ENCODE measurements at places on chromosomes 7 and 10.

GRCh38 chr7:90903841-90904240 is 307.7 kb downstream of the CDK14 start:
- H3K27ac ChIP-seq = no peak overlapping the region
- no peaks in the 10 kb centered on the region for H3K4me1 ChIP-seq
- no peaks in the 10 kb centered on the region for H3K36me3 ChIP-seq

DNA sequence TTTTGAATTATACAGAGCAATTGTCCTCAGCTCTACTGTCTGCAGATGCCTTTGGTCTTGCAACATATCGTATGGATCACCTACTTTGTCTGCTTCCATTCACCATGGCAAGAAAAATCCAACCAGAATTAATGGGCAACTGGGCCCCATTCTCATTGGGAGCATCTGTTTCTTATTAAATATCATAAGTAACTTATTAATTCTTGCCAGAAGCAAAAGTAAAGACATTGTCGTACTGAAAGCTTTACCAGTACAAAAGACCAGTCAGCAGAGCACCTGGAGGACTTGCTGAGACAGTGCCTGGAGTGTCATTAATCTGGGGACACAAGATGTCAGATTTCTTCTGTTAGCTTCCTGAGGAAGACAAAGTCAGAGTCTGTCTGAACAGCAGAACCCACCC is 404.5 kb downstream of the INHBA start:
- no peaks in the 10 kb centered on the region for H3K27me3 ChIP-seq
- H3K36me3 ChIP-seq = no peaks in the 10 kb centered on the region
- H3K27ac ChIP-seq = no peak overlapping the region
- no peaks in the 10 kb centered on the region for H3K4me1 ChIP-seq

- DNase-seq = no peak
- no peak overlapping the region for H3K4me3 ChIP-seq
- no peaks in the 10 kb centered on the region for H3K36me3 ChIP-seq
- no peak overlapping the region for H3K27ac ChIP-seq
- H3K4me1 ChIP-seq = no peaks in the 10 kb centered on the region
Observed at GRCh38 chr7:293681-294439, 3.9 kb downstream of the FOXL3 start.

GRCh38 chr10:105356626-105357025 is 715.5 kb downstream of the SORCS3 start:
- no peak overlapping the region for H3K27ac ChIP-seq
- no peaks in the 10 kb centered on the region for H3K27me3 ChIP-seq
- H3K4me1 ChIP-seq = no peaks in the 10 kb centered on the region
- H3K4me3 ChIP-seq = no peak overlapping the region

DNA sequence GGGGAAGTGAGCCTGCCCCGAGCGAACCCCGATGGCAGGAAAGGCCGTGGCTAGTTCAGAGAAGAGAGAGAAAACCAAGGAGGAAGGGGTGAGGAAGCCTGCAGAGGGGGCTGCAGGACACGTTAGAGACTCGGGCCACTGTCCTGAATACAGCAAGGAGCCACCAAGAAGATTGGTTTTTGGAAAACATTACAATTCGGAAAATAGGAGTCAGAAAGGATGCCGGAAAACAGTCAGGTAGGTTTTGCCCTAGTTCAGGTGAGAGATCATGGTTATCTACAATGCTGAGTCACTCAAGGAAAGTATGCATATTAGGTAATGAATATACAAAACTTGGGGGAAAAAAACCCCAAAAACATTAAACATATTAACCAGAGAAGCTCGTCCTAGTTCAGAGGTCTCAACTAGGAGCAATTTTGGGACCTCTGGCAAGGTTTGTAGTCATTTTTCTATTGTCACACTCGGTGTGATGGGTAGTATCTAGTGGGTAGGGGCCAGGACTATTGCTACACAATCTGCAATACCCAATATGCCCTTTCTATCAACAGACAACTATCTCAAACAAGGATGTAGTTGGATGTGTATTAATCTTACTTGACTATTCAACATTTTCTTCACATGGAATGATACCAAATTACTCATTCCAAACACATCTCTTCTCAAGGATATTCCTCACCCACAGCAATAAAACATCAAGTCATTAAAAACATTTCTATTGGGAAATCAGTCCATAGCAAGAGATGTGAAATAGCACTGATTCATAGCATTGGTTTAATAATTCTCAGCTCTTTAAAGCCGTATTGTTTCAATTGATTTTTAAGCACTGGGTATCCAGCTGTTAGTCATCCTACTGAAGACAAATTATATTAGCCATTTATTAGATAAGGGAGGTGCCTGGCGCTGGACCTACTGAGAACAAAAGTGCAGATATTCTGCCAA is 74.4 kb upstream of the RSU1 start:
- H3K4me1 ChIP-seq = no peaks in the 10 kb centered on the region
- H3K4me3 ChIP-seq = no peak overlapping the region
- no peak for DNase-seq
- no peak overlapping the region for H3K27ac ChIP-seq
- no peaks in the 10 kb centered on the region for H3K27me3 ChIP-seq

GRCh38 chr7:68547799-68548198 is 1050.5 kb upstream of the AUTS2 start:
- no peak overlapping the region for H3K27ac ChIP-seq
- H3K4me3 ChIP-seq = no peak overlapping the region
- no peaks in the 10 kb centered on the region for H3K4me1 ChIP-seq
- no peaks in the 10 kb centered on the region for H3K36me3 ChIP-seq
- no peaks in the 10 kb centered on the region for H3K27me3 ChIP-seq
- no peak for DNase-seq

DNA sequence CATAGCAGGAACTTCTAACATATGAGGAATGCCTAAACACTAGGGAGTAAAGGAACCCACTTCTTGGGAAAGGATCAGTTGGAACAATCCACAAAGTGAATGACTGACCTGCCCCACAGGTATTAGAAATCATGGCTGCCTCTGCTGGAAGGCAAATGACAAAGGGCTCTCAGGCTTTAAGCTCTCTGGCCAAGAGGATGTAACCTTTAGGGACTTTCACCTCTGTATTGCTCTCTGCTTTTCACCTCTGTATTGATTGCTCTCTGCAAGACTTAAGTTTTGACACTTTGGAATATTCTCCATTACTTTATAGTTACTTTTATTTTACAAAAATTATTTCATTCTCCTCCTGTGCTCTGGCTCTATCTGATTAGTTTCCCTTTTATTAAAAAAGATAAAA is 248.0 kb downstream of the LRRTM3 start:
- H3K27me3 ChIP-seq = no peaks in the 10 kb centered on the region

DNA sequence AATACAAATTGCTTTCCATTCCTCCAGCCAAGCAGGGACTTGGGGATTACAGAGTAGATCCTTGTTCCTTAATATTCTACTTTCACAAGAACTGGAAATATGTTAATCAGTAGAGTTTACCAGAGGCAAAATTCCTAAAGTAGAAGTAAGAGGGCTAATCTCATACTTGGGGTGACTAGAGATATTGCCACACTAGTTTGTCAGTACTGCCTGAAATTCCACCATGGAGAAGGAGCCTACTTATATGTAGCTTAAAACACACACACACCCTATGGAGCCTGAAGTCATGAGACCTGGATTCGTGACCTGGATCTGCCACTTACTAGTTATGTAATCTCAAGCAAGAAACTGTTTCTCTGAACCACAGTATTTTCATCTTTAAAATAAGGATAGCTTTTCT is 33.9 kb downstream of the STRIP2 start:
- H3K4me3 ChIP-seq = no peak overlapping the region
- H3K27ac ChIP-seq = no peak overlapping the region
- H3K36me3 ChIP-seq = no peaks in the 10 kb centered on the region
- no peaks in the 10 kb centered on the region for H3K4me1 ChIP-seq

DNA sequence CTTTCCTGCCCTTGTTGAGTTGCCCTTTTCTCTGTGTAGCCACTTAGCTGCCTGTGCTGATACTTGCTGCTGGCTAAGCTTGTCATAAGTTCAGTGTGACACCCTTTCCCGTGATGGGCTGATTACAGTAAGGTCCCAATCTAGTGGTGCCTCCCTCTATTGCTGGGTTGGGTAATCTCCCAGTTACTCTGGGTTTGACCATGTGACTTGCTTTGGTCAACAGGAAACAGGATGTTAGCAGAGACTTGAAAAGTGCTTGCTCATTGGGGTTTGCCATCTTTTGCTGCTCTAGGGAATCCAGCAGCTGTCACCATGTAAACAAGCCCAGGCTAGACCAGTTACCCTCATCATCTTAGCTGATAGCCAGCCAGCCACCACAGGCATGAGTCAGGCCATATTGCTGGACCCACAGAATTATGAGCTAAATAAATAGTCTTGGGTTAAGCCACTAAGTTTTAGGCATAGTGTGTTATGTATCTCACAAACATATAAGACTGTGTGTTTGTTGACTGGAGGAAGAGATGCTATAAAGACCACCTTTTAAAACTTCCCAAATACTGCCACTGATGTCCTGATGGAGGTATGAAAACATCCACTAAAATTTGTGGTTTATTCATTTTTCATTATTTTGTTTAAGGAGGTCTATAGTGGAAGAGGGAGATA is 4.0 kb upstream of the LEP start:
- no peaks in the 10 kb centered on the region for H3K27me3 ChIP-seq
- H3K4me1 ChIP-seq = no peaks in the 10 kb centered on the region
- H3K4me3 ChIP-seq = no peak overlapping the region
- DNase-seq = no peak

DNA sequence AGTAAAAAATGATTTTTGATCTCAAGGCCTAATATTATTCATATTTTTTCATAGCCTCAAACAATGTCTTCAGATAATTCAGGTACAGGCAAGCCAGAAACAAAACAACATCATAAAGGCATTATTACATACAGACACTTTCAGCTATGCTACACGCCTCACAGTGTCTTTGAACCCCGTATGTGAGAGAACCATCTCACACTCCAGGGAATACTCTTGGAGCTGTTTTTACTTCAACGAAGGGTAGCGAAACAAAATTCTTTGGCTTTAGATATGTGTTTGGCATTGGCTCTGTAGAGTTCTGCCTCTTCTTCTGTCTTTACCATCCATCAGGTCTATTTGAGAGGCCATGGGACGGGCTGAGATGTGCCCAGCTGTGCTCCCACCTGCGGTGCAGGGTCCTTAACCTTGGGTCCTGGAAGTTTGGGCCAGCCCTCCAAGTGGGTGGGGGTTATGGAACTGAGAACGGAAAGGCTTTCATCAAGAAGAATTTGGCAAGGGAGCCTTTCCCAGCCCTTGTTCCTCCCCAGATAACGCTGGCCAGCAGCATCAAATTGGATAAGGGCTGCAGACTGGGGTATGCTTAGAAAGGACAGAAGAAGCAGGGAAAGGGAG is 276.9 kb downstream of the TCF7L2 start:
- H3K27ac ChIP-seq = no peak overlapping the region
- no peak overlapping the region for H3K4me3 ChIP-seq
- no peaks in the 10 kb centered on the region for H3K27me3 ChIP-seq
- no peaks in the 10 kb centered on the region for H3K36me3 ChIP-seq
- no peak for DNase-seq

- H3K4me3 ChIP-seq = no peak overlapping the region
- no peak for DNase-seq
- H3K27me3 ChIP-seq = no peaks in the 10 kb centered on the region
- H3K36me3 ChIP-seq = no peaks in the 10 kb centered on the region
- no peak overlapping the region for H3K27ac ChIP-seq
Observed at GRCh38 chr7:363626-364025, 73.7 kb downstream of the FOXL3 start.

GRCh38 chr7:139494835-139495579 is 11.5 kb upstream of the KLRG2 start:
- H3K4me3 ChIP-seq = no peak overlapping the region
- no peaks in the 10 kb centered on the region for H3K36me3 ChIP-seq
- no peaks in the 10 kb centered on the region for H3K27me3 ChIP-seq
- peaks cover 3% of the 10 kb centered on the region for H3K4me1 ChIP-seq

DNA sequence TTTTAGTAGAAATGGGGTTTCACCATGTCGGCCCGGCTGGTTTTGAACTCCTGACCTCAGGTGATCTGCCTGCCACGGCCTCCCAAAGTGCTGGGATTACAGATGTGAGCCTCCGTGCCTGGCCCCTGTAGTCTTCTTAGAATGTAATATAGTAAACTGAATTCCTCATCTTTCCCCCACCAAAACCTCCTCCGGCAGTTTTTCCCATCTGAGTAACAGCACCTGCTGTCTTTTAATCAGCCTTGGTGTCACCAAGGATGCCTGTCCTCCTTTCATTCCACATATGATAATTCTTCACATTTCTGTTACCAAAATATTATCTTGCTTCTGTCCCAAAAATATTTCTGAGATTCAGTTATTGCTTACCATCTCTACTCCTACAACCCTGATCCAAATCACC is 80.2 kb downstream of the ZEB1 start:
- no peak overlapping the region for H3K4me3 ChIP-seq
- no peaks in the 10 kb centered on the region for H3K27me3 ChIP-seq
- H3K27ac ChIP-seq = peak overlapping the region; percentile 38
- no peak for DNase-seq
- H3K4me1 ChIP-seq = peaks cover 75% of the 10 kb centered on the region

DNA sequence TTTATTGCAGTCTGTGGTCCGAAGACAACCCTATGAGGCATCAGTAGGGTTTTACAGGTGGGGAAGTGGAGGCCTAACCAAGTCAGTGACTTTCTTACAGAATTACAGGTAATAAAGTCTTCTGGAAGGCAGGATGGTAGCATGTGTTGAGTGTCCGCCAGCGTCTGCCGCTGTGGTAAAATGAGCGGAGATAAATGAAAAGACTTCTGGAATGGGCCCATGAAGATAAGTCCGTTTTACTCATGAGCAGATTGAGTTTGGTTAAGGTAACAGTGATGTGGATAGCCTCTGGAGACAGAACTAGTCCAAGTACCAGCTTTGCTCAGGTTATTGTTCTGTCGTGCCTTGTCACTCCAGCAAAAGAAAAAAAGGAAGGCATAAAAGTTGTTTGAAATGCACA is 966 bp downstream of the FBH1 start:
- H3K4me3 ChIP-seq = peak overlapping the region; percentile 94
- peak overlapping the region; percentile 77 for H3K27ac ChIP-seq
- H3K4me1 ChIP-seq = peaks cover 42% of the 10 kb centered on the region
- H3K36me3 ChIP-seq = peaks cover 3% of the 10 kb centered on the region

DNA sequence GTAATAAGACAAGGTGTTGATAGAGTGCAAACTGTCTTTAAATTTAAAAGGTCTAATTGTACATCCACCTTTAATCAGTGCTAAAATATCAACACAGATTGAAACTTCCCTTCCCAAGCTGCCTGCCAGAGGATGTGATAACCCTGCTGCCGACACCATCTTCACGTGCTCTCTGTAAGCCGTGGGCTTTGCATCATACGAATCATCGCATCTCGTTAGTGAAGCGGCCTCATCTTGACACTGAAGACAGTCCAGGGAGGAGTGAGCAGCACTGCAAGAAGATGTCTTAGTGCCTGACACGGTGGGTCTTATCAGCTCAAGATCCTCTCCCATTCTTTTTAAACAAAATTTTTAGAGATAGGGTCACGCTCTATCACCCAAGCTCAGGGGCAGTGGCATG is 518.8 kb downstream of the PTPRN2 start:
- H3K36me3 ChIP-seq = no peaks in the 10 kb centered on the region
- no peak overlapping the region for H3K4me3 ChIP-seq

GRCh38 chr7:64873517-64873916 is 29.6 kb upstream of the ZNF273 start:
- H3K36me3 ChIP-seq = no peaks in the 10 kb centered on the region
- H3K27me3 ChIP-seq = no peaks in the 10 kb centered on the region
- no peaks in the 10 kb centered on the region for H3K4me1 ChIP-seq
- no peak overlapping the region for H3K4me3 ChIP-seq

- H3K27me3 ChIP-seq = no peaks in the 10 kb centered on the region
- H3K27ac ChIP-seq = no peak overlapping the region
- no peaks in the 10 kb centered on the region for H3K36me3 ChIP-seq
- no peak overlapping the region for H3K4me3 ChIP-seq
- DNase-seq = no peak
Observed at GRCh38 chr7:14937581-14937980, 35.0 kb upstream of the DGKB start.

Data from thoracic aorta (tissue), 2 donors.